ENCODE measurements at places on chromosomes 16 and 17.

GRCh38 chr17:17679243-17679642 lies 2.0 kb upstream of the RAI1 start:
- no peak for DNase-seq

- DNase-seq, result no peak
Measured at GRCh38 chr17:35726953-35727460, 4.4 kb upstream of the RASL10B start.

GRCh38 chr16:78607465-78607864 lies 508.0 kb downstream of the WWOX start:
- no peak for DNase-seq

DNA sequence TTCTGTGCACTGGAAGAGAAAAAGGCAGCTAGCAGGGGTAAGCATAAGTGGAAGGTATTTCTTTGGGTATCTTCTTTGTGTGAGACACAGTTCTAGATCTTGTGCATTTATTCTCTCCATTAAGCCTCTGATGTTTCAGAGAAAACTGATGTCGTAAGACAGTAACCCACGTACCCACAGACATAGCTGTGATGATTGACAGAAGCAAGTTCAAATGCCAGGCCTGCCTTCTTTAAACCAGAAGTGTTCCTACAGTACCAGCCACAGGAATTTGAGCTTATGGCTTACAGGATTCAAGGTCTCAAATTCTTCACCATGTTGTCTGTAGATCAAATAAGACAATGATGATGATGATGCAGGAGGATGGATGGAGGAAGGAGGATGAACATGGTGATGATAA lies 161.4 kb upstream of the KCNJ16 start:
- no peak for DNase-seq
